ENCODE measurements at places on chromosomes 1 and 21.
A peak's percentile ranks its signal among the peaks of the same experiment; 100 is the strongest.

DNA sequence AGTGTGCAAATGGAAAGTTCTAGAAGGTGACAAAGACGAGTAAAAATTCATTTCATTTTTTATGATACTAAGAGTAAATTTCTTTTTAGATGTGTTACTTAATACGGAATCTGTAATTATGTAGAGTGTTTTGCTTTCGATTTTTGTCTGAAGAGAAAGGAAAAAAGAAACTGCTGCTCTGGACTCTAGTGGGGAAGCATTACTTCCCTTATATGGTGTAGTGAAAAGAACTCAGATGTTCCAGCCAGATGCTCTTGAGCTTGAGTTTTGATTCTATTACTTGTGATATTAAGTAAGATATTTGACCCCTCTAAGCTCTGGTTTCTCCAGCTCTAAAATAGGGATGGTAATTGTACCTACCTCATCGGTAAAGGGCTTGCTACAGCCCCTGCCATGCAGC lies 12.2 kb upstream of the GPR161 start:
- no peak for DNase-seq

- DNase-seq = no peak
Observed at GRCh38 chr21:25169370-25169769, 437.9 kb downstream of the MRPL39 start.

- DNase-seq = no peak
Observed at GRCh38 chr1:41662765-41663437, 178.4 kb upstream of the EDN2 start.

GRCh38 chr1:91635763-91636162 lies 135.1 kb downstream of the CDC7 start:
- DNase-seq = no peak

DNA sequence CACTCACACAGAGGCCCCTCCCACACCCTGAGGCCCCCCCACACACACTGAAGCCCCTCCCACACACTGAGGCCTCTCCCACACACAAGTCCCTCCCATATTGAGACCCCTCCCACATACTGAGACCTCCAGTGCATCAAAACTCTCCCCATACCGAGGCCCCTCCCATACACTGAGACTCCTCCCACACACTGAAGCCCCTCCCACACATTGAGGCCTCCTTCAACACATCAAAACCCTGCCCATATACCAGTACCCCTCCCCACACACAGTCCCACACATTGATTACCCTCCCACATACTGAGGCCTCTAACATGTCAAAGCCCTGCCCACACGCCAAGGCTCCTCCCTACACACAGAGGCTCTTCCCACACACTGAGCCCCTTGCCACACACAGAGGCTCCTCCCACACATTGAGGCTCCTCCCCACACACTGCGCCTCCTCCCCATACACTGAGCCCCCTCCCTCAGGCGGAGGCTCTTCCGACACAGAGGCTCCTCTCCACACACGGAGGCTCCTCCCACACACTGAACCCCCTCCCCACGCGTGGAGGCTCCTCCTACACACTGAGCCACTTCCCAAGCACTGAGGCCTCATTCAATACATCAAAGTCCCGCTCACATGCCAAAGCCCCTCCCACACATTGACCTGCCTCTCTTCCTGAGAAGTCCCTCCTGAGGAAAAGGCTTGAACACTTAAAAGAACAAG lies 392.3 kb downstream of the CAMTA1 start:
- DNase-seq = peak; percentile 21

DNA sequence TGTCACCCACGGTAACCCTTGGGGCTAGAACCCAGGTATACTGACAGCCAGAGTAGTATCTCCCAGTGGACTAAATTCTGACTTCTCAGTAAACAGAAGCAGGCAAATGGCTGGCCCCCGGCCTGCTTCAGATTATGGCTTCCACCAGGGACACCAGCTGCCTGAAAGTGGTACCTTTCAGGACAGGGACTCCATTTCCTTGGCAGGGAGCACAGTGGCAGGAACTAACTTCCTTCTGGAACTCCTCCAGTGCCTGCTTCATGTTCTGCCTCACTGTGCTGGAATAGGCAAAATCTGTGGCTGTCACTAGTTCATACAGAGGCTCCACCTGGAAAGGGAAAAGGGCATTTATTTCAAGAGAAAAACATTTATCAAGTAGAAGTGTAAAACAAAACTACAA lies 32.7 kb downstream of the C8B start:
- DNase-seq = no peak

GRCh38 chr1:184888505-184888904 lies 85.8 kb downstream of the NIBAN1 start:
- DNase-seq = no peak

DNA sequence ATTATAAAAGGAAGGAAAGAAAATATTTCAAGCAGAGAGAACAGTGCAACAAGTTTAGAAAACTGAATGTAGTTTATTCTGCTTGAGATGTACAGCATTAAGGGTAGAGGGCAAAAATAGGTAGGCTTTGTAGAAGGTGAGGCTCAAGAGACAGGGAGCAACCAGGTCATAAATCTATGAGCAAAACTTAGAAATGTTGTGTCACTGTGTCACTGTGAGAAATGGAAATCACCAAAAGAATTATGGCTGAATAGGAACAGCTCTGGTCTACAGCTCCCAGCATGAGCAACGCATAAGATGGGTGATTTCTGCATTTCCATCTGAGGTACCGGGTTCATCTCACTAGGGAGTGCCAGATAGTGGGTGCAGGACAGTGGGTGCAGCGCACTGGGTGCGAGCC lies 53.6 kb downstream of the TNFSF4 start:
- no peak for DNase-seq

- DNase-seq = no peak
Observed at GRCh38 chr1:155209312-155209721, 822 bp downstream of the MTX1 start.

- DNase-seq = peak; percentile 66
Observed at GRCh38 chr1:58162952-58163550, 383.5 kb downstream of the OMA1 start.

- no peak for DNase-seq
Observed at GRCh38 chr1:23178950-23179349, 10.3 kb upstream of the LUZP1 start.

GRCh38 chr1:23748016-23748415 lies 4.7 kb downstream of the ELOA start:
- DNase-seq = no peak

- DNase-seq = no peak
Observed at GRCh38 chr21:17988102-17988437, 168.9 kb upstream of the C21orf91 start.

DNA sequence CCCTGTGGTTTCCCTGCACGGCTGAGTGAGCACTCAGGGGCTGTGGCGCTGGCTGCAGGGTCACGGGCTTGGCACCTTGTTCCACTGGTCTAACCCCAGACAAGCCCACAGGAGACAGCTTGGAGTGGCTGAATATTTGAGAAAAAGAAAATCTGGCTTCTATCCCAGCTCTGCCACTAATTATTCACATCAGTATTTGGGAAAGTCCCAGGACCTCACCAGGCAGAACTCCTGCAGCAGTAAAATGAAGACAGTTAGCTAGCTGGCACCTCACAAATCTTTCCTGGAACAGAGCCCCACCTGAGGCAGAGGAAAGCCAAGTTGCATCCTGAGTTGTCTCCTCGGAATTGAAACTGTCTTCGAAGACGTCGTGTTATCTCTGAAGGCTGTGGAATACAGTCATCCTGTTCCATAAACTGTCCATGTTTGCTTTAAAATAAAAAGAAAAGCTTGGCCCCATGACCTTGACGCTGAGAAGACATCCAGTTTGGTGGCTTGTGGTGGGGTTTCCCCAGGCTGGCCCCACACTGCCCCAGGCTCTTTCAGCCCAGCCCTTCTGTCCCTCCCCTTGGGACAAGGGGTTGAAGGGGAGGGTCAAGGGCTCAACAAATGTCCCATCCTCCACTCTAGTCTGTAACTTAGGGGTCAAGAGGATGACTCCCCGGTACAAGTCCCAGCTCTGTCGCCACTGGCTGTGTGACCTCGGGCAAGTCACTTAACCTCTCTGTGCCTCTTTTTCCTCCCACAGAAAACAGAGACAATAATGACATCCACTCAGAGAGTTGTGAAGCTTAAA lies 93.8 kb upstream of the TMPRSS2 start:
- no peak for DNase-seq

GRCh38 chr1:159229896-159230295 lies 25.2 kb downstream of the ACKR1 start:
- no peak for DNase-seq

DNA sequence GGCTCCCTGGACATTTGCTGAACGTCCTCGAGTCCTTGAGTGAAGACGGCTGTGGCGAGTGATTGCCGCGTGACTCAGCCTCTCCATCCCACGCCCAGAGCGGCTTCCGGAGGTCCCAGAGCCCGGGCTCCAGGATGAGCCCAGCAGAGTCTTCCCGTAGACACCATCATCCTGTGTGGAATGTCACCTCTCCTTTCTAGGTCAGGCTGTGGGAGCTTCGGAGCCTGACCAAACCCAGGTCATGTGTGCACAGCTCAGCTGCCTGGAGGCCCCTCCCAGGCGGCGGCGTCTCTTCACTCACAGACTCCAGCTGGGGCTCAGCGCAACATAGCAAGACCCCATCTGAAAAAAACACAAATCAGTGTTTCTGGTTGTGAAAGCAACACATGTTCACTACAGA lies 38.2 kb downstream of the PRKCZ start:
- DNase-seq = no peak

DNA sequence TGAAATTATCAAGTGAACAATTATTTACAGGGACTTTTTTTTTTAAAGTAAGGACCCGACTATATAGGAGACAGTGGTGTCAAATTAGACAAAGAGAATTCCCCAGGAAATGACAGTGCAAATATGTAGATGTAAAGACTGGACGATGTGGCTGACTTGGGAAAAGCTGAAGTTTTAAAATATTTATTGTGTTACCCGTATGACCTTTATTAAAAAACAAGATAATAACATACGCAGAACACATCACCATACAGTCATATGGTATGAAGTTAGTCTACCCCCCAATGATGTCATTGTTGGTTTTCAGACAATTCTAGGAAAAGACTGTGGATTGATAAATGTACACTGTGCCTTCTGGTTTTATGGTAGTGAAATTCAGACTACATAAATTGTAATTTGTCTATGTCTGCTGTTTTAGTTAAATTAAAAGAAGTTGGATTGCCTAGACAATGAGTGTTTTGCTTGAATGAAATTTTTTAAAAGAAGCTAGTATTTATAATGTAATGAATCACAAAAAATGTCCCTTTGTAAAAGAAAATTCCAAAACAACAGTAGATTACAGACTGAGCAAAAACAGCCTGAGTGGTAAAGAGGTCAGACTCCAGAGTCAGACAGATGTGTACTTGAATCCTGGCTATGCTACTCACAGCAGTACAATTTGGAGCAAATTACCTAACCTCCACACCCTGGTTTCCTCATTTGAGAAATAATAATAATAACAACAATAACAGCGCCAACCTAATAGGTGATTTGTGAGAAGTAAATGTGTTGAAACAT lies 15.5 kb upstream of the PDC start:
- no peak for DNase-seq

DNA sequence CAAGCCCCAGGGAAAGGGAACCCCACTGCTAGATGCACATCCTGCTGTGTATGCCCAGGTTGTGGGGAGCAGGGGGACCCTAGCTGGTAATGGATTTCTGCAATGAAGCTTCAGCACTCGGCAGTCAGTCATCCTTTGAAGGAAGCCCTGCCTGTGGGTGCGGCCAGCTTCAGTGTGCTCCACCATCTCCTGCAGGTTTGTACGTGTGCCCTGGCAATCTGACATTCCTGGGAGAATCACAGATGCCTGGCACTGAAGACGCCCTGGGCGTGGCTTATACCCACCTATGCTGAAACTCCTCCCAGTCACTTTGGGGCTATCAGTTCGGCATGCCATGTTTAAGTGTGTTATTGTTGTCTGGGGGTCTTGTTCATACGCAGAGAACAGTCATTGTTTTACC lies 6.8 kb downstream of the SPRR5 start:
- no peak for DNase-seq

- no peak for DNase-seq
Observed at GRCh38 chr1:227937031-227937837, 10.5 kb downstream of the WNT9A start.

- DNase-seq = no peak
Observed at GRCh38 chr1:152747831-152748230, 10.0 kb upstream of the KPRP start.

GRCh38 chr1:183723571-183723970 lies 70.5 kb upstream of the APOBEC4 start:
- no peak for DNase-seq

GRCh38 chr1:26305667-26306289 lies 658 bp downstream of the UBXN11 start:
- DNase-seq = no peak

- no peak for DNase-seq
Observed at GRCh38 chr21:15872236-15872635, 142.5 kb downstream of the USP25 start.

DNA sequence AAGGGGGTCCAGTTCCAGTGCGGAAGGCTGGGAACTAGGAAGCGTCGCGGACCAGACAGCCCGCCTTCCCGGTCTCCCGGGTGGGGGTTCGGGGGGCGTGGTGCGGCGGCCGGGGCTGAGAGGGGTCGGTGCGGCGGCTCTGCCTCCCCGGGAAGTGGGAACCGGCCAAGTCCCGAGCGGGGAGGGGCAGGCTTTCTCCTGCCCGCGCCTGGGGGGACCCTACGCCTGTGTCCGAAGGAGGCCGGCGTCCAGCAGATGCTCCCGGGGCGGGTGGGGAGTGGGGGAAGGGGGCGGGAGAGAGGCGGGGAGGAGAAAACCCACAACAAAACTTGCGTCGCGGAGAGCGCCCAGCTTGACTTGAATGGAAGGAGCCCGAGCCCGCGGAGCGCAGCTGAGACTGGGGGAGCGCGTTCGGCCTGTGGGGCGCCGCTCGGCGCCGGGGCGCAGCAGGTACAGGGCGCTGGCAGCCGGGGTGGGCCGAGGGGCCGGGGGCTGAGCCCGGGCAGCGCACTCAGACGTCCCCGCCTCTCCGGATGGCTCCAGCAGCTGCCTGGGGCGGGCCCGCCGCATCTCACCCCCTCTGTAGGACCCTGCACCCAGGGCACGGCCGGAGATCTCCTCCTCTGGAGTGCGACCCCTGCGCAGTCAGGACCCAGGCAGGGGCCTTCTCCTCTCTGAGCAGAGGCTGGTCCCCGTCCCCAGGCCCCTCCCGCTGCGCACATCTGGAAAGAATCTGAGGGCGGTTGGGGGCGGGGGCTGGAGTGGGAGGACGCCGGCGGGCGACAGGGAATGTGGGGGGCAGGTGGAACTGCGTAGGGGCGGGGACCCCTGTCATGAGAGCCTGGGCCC lies at the start of gene PODN:
PODN (plus strand) TSS at position 355 of the 849 bp plus-strand sequence. CDS start 7,643 bp downstream, outside the sequence.
- no peak for DNase-seq

DNA sequence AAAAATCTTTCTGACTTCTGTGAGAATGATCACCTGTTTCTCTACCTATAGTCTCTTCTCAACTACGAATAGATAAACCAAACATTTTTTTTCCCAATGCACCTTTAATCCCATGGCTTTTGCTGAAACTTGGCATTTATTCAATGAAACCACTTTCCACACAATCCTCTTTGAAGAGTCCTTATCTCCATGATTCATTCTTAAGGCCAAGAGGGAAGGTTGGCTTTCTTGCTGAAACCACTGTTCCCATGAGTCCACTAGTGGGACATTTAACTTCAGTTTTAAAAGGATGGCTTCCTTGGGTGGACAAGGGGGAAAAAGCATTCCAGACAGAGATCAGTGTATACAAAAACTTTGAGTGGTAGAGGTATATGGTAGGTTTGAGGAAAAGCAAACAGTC lies 73.6 kb downstream of the CRB1 start:
- DNase-seq = no peak
